K562 (cell line): ENCODE measurements at places on chromosomes 3 and 15. TPM values are rescaled to one million over a fixed set of nuclear protein-coding genes. Genes with fewer than 3 reads are reported as not detected.

Gene WDR49
- not detected in 2 replicates for total RNA-seq

Gene STRIT1
- total RNA-seq: not detected in 2 replicates

Gene FANCD2OS
- total RNA-seq: not detected in 2 replicates

DNA sequence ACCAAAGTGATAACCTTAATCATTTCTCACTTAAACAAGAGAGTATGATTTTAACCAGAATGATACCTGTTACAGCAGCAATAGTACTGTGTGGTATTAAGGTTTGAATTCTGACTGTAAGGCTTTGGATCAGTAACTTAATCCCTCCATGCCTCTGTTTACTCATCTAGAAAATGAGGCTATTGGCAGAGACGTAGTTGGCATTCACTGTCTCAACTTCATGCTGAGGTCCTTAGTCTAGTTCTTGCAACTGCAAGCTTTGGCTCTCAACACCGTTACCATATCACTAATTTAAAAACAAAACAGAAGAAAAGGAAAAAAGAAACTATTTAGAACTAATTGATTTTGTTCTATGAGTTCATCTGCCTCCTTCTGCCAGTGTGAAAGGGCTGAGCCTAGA is 875.4 kb downstream of the MCTP2 start:
- DNase-seq: no peak
- no peaks in the 10 kb centered on the region for H3K4me1 ChIP-seq
- H3K27me3 ChIP-seq: no peaks in the 10 kb centered on the region

DNA sequence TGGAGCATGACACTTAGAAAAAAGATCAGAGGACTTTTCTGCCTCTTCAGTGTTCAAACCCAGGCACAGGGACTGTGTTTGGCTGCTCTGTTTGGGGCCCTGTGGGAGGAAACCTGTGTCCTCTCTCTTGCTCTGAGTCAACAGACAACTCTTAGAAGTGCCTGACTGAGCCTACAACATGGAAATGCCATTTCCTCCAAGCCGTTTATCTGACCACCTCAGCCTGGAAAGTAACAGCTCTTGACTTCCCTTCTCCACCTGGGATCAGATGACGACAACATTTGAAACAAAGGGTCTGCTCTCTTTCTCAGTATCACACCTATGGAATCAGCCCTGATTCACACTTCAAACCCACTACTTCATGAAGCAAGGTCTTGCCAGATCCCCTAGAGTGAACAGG is 91.3 kb upstream of the CTDSPL start:
- no peak for DNase-seq
- no peak overlapping the region for H3K4me3 ChIP-seq
- H3K27ac ChIP-seq: no peak overlapping the region
- H3K4me1 ChIP-seq: peaks cover 17% of the 10 kb centered on the region; the same call in 1 of the 2 replicates
- H3K27me3 ChIP-seq: peaks cover 35% of the 10 kb centered on the region
- no peaks in the 10 kb centered on the region for H3K36me3 ChIP-seq

- H3K27me3 ChIP-seq: no peaks in the 10 kb centered on the region
- no peak for DNase-seq
- no peak overlapping the region for H3K4me3 ChIP-seq
- H3K4me1 ChIP-seq: no peaks in the 10 kb centered on the region
Observed at GRCh38 chr3:115693868-115694267, 70.6 kb downstream of the GAP43 start.

DNA sequence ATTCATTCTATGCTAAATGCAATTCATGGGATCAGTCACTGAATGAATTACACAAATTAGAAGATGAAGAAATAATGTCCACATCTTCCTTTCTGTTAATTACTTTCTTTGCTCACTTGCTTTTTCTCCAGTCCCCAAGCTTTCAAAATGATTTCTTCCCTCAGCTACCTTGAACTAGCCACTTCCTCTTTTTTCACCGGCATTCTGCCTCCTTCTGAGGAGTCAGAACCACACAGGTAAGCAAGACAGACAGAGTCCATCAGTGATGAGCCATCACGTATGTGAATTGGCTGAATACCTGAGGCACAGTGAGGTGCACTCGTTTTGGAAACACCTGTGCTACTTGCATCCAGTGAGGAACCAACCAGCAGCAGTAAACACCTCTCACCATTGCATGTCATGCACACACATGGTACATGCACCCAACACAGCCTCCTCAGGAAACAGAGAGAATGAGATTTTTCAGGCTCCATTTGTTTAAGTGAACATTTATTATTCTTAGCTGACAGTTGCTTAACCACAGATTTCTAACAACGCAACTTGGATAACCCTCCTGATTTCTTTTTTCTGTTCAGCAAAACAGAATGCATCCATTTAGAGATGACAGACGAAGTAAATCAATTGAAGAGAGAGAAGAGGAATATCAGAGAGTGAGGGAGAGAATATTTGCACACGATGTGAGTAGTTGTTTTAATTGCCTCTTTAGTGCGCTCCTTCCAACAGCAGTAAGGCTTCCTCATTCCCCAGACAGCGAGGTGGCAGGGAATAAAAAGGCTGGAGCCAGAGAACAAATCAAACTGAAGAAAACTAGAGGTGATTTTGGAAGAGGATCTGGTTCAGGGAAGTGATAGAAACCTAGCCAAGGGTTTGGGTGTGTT is 69.3 kb downstream of the ARPP21 start:
- no peak overlapping the region for H3K27ac ChIP-seq
- no peak for DNase-seq
- no peaks in the 10 kb centered on the region for H3K4me1 ChIP-seq
- H3K27me3 ChIP-seq: no peaks in the 10 kb centered on the region
- no peaks in the 10 kb centered on the region for H3K36me3 ChIP-seq

Gene VIPR1
- 0.34 and 0.38 TPM in 2 replicates for total RNA-seq
